ENCODE measurements at places on chromosomes 3 and 15.

DNA sequence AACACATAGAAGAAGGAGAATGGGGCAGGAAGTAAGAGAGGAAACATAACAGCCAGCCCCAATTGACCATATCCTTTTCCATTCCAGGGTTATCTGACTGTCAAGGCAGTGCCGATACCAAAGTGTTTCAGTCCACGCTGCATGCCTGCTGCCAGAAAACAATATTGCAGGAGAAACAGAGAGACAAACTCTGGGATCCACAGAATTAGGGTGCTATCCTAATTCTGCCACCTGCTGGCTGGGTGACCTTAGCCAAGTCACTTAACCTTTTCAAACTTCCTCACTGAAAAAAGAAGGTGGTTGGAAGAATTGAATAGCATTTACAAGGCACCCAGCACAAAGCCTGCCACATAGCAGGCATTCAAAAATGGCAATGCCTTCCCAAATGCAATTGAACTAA is 32.0 kb downstream of the GLB1 start:
- no peak for DNase-seq

DNA sequence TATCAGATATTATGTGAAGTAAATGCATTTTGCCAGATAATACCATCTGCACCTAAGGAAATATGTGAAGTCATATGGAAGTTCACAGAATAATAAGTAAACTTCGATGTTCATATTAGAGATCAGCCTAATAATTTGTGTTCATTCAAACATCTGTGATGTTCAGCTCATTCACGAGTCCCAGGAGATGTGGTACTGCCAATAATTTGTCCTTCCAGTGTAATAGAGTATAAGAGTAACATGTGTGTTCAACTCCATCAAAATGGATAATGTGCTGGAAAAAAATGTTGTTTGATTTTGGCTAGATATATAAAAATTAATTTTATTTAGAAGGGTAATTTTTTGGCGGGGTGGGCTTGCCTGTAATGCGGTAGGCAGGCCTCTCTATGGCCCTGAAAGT is 75.4 kb upstream of the ARL6 start:
- DNase-seq: no peak

- DNase-seq: no peak
These were observed 57.4 kb downstream of the TIGIT start for GRCh38 chr3:114351123-114351821.

GRCh38 chr15:77455696-77456321 is 35.1 kb downstream of the HMG20A start:
- DNase-seq: peak; percentile 53

DNA sequence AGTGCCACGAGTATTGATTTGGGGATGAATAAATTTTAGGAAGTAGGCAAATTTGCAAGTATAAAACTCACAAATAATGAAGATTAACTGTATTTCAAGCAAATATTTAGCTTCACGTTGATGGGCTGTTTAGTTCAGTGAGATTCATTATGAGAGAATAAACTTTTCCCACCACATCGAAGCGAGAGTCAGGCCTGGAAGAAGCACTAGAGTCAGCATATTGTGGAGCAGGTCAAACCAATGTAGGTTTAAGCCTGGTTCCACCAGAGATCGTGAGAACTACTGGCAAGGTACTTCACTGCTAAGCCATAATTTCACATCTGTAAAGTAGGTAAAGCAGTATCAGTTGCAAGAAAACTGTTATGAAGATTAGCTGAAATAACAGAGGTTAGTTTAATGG is 22.3 kb downstream of the WDR49 start:
- DNase-seq: no peak

DNA sequence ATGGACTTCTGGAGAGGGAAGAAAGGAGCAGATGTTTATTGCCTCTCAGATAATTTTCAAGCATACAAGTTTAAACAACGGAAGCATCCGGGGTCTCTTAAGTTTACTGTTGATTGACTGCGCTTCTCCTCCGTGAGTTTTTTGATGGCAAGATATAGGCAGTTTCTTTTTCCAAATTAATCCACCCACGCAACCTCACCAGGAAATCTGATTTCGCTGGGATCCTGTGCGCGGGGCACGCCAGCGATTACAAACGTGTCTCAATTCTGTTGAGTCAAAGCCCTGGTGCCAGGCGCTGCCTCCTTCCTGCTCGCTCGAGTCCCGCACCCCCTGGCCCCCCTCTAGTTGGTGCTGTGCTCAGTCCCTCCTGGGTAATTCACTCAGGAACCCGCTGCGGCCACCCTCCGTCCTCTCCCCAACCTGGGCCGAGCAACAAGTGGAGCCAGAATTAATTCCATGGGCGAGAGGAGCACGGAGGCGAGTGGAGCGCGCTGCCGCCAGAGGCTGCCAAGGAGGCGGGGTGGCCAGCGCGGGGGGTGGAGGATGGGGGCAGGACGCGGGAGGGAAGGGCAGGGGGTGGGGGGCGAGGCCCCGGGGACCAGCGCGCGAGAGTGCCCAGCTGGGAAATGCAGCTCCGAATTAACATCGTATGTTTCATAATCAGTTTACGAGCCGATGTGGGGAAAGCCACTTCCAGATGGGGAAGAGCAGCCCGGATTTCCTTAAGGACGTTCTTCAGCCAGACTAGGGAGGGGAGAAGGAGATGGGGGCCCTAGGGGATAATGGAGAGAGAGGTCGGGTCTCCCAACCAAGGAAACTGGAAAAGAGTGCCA is 6.0 kb downstream of the WNT5A start:
- DNase-seq: no peak

GRCh38 chr15:48896869-48897814 is 19.2 kb downstream of the EID1 start:
- peak; percentile 68 for DNase-seq

- no peak for DNase-seq
These were observed 83.8 kb downstream of the GHSR start for GRCh38 chr3:172364374-172365027.

DNA sequence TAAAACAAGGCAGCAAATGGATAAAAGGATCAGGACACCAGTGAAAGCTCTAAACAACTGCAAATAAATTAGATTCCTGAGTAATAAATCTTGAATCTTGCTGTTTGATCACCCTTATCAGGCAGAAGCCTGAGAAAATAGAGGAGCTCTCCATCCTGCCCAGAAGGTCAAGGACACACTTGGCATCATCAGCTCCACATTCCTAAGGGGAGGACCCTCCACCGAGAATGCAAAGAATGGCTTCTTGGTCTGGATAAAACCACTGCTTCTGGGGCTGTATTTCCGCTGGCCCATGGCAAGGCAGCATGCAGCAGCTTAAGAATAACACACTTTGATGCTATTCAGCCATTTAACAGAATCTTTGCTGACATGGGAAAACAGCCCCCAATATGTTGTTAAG is 108.9 kb upstream of the TSC22D2 start:
- no peak for DNase-seq

- DNase-seq: no peak
These were observed 36.4 kb upstream of the EHHADH start for GRCh38 chr3:185290266-185290665.

- DNase-seq: peak; percentile 34
These were observed 845.9 kb downstream of the TBL1XR1 start for GRCh38 chr3:176351408-176351807.

DNA sequence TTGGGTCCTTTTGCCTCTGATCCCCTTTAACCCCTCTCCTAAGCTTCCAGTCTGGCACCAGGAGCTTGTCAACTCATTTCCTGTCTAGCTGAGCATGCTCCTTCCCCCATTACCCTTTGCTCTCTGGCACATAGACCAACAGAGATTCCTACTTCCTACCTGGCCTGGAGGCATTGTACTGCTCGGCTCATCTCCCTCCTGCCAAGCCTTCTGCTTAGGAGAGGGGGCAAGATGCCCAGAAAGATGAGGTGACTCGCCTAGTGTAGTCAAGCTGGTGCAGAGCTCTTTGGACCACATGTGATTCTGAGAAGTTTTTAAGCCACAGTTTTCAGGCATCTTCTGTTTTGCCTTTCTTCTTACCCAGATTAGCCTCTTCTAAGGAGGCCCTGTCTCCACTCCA is 95.4 kb downstream of the ZNF621 start:
- DNase-seq: no peak

GRCh38 chr15:89755701-89756100 is 4.7 kb upstream of the MESP1 start:
- DNase-seq: no peak

- DNase-seq: no peak
These were observed 22.7 kb upstream of the CHRNB4 start for GRCh38 chr15:78663703-78664102.

- no peak for DNase-seq
These were observed 37.1 kb downstream of the GJD2 start for GRCh38 chr15:34717729-34718128.

- no peak for DNase-seq
These were observed 175.9 kb downstream of the VGLL3 start for GRCh38 chr3:86814918-86815655.

DNA sequence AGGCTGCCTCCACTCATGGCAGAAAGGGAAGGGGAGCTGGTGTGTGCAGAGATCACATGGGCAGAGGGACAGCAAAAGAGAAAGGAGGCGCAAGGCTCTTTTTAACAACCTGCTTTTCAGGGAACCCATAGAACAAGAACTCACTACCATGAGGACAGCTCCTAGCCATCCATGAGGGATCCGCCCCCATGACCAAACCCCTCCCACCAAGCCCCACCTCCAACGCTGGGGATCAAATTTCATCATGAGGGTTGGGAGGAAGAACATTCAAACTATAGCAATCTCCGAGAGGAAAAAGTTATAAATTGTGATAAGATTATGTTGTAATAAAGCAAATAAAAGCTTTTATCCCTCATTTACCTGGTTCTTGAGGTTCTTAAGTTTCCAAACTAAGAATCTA is 84.7 kb upstream of the LMCD1 start:
- no peak for DNase-seq

DNA sequence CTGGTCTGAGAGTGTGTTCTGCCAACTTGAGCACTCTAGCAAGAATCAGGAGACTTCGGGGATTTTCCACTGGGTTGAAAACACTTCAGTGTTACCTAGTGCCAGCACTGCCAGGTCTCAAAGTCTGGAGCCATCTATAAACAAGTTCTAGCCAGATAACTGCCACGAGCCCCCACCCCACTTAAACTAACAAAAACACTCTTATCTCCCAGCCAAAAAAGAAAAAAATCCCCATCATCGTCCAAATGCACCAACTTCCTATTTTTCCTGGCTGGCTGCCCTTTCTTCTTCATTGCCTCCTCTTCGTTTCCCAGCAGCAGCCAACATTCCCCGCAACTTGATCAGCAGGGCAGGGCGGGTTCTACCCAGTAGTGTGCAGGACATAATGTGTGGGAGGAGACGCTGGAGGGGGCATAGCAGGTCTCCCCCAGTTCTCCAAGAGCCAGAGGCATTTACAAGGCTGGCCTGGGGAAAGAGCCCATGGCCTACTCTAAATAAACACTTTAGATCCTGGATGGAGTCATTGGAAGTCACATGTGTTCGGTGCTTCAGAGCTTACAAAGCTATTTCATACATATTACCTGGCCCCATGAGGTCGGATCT is 29.5 kb downstream of the C2CD4B start:
- DNase-seq: peak; percentile 23

GRCh38 chr3:71872256-71872655 is 87.3 kb upstream of the PROK2 start:
- DNase-seq: peak; percentile 26

DNA sequence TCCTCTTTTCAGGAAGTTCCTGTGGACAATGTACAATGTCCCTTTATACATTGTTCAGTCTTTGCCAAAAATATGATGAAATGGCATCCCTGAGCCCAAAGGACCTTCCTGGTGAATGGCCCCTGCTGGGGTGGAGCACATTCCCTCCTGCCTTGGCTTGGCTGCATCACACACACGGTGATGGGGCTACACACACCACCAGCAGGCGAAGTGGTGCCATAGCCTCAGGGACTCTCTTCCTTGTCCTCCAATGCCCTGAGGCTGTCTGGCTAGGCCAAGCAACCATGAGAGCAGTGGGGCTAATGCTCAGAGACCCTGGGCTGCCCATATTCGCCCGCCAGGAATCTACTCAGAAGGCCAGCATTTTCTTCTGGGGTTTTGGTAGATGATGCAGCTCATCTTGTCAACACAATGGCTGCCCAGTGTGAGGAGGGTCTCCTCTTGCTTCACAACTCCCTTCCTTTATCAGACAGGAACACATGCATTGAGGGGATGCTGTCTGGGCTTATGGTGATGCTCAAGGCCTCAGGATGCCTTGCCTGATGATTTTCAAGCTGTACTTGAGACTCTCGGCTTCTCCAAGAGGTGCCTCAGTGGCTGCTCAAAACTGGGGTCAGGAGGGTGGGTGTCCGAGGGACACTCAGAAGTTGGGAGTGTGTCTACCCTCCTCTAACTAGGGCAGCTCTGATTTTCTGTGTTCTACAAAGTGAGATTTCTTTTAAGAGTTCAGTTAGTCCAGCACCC is 40.9 kb upstream of the EPHB1 start:
- DNase-seq: no peak

DNA sequence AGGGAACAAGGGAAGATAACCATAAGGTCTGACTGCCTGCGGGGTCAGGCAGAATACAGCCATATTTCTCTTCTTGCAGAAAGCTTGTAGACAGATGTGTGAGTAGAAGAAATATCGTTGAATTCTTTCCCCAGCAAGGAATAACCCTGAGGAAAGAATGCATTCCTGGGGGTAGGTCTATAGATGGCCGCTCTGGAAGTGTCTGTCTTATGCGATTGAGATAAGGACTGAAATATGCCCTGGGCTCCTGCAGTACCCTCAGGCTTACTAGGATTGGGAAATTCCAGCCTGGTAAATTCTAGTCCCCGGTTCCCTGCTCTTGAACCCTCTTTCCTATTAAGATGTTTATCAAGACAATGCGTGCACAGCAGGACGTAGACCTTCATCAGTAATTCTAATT is 15.8 kb upstream of the SST start:
- DNase-seq: no peak

DNA sequence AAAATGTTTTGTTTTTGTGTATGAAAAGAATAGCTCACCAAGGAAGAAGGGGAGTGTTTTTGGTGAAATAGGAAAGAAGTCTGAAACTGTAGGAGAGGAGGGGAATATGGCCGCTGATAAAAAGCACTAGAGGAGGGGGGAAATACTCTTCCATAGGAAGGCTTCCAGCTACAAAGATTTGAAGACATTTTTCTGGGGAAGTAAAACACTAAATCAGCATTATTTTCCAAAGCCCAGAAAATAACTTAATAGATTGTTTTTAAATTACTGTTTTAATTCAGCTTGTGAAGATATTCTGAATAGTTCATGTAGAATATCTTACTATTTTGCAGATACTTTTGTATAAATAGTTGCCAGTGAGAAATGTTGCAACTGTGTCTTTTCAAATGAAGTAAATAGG is 54.9 kb downstream of the CALML4 start:
- DNase-seq: no peak

DNA sequence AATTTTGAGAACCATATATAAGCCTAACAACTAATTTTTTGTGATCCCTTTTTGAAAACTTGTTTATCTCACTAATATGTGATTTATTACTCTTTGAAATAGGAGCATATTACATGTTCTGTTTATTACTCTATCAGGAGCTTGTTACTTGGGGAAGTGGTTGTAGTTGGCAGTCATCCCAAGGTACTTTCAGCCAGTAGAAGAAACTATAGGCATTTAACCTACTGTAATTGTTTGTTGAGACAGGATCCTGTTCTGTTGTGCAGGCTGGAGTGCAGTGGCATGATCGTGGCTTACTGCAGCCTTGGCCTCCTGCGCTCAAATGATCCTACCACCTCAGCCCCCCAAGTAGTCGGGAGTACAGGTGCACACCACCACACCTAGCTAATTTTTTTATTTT is 195.6 kb downstream of the TCF12 start:
- DNase-seq: no peak
